ENCODE measurements at places on chromosomes 2 and 18.

GRCh38 chr2:231353469-231353868, 42.0 kb upstream of the B3GNT7 start:
- DNase-seq, result no peak

- DNase-seq, result no peak
Measured at GRCh38 chr2:190466819-190467446, 58.8 kb downstream of the MFSD6 start.

DNA sequence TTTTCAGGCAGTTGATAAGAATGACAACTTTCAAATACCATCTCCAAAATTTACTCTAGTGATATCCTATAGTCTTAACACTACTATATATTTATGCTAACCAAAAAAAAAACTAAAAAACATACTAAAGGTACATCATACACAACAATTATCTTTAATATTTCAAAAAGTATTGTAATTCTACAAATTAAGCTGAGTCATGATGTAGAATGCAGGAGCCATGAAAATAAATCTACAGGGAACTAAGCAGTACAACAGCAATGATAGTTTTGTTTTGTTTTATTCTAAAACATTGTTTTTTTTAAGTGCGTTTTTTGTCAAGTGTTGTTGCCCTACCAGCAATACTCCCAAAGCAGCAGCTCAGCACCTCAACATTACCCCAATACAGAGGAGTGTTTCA, 314.3 kb downstream of the FSIP2 start:
- no peak for DNase-seq

DNA sequence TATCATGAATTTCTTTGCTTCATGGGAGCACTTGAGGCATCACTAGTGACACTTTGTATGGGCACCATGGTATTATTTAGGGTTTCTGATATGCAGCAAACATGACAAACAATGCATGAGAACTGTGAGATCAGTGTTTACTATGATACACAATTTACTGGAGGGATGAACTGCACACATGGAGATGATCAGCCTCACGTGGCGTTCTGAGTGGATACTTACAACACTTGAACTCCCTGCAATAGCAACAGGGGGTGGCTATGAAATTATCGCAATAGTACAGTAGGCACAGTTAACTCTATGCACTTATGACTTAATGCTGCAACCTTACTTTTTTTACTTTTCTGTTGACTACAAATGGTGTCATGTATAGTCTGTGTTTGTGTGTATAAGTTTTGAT, 18.5 kb upstream of the UGT1A8 start:
- no peak for DNase-seq

- no peak for DNase-seq
Measured at GRCh38 chr2:208096080-208096479, 28.2 kb downstream of the CRYGD start.

DNA sequence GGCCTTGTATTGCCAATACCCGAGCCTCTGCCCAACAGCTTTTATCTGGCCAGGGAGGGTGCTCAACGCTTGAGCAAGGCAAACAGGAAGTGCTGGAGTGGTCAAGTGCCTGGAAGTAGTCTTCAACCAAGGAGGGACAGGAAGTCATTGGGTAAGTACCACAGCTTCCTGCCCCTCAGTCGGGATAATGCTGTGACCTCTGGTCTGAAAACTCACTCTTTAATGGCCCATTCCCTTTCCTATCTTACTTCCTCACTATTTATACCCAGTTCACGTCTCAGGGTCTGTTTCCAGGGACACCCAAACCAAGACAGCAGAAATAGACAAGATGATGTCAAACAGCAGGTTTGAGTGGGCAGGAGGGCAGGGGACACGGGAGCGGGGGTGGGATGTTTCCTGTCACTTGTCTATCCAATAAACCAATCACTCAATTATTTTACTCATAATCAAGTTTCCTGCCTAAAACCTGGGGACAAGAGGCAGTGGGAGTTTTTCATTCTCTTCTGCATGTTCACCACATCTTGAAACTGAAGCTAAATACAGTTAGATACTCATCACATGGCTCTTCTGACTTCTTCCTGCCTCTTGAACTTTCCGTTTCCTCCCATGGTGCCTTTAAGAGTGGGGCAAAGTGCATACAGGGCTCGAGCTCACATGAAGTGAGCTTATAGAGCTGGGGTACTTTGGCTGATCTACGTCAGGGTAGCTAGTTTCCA, 68.9 kb upstream of the CAB39 start:
- peak; percentile 62 for DNase-seq

DNA sequence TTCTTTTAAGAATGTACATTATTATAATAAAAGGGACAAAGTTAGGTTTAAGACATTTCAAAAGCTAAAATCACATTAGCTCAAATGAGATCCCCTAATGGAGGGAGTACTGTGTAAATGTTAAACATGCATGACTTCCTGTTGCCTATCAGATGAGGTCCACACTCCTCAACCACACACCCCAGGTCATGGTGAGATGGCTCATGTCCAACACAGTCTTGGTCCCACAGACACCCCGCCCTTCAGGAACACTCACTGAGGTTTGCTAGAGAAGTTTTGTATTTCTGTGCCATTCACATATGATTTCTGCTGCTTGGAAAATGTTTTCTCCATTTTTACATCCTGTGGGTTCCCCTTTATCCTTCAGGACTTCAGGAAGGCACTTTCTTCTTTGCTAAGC, 491.0 kb downstream of the SOX11 start:
- DNase-seq, result no peak

DNA sequence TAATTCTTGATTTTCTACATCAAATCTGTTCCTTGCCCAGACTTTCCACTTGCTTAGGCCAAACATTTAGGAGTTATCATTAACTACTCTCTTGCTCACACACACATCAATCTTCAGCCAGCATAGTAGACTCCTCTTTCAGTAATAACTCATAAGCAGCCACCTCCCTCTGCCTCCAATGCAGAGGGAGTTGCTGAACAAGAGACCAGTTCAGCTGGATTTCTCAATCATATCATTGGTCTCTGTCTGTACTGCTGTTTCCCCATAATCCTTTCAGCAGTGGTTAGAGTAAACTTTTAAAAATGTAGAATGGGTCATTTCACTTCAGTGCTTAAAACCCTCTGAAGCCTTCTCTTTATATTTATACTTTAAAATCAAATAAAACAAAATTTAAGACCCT, 112.9 kb downstream of the SLC39A10 start:
- DNase-seq, result no peak

DNA sequence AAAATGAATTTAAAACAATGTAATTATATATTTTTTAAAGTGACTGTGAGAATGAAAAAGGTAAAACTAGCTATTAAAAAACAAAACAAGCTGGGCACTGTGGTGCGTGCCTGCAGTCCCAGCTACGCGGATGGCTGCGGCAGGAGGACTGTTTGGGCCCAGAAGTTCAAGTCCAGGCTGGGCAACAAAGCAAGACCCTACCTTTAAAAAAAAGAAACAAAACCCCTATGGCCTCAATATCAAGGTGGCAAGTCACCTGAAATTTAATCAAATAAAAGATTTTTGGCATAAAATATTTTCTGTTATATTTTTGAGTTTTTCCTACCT, 46.9 kb upstream of the STRN start:
- no peak for DNase-seq

GRCh38 chr18:22538426-22538825, 120.7 kb upstream of the CTAGE1 start:
- DNase-seq, result no peak

GRCh38 chr2:134276381-134277172, 22.7 kb downstream of the MGAT5 start:
- DNase-seq, result no peak

DNA sequence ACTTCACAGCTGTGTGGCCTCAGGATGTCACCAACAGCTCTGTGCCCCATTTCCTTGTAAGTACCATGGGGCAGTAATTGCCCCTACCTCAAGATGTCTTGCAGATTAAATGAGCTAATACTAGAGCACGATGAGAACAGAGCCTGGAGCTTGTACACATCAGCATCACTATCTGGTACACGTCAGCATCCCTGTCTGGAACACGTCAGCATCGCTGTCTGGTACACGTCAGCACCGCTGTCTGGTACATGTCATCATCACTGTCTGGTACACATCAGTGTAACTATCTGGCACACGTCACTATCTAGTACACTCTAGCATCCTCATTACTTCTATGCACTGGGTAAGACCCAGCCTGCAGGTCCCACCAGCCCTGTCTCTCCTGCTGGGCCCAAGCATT, 37.2 kb downstream of the AQP12A start:
- DNase-seq, result no peak

GRCh38 chr18:12911025-12911928, 27.2 kb upstream of the PTPN2 start:
- peak; percentile 55 for DNase-seq

DNA sequence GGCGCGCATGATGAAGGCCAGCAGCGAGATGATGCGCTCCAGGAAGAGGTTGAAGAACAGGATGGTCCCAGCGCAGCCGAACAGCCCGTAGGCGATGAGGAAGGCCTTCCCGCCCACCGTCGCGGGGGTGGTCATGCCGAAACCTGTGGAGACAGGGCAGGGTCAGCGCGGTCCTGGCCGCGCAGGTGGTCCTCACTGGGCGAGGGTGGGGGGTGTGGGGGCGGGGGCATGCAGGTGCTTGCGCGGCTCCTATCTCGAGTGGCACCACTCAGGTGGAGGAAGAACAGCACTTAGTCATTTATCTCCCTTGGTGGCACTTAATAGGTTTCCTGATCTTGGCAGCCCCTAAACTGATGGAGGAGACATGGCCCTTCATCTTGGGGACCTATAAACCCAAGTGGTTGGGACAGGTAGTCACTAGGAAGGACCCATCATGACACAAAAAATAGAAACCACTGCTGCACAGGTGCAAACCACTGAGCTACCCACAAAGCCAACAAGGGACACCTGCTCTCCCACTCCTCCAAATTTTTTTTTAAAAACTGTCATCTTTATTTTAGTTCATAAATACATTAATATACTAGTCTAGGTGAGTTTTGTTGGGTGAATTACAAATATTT, 118.8 kb downstream of the MSH2 start:
- DNase-seq, result no peak

All from stimulated activated CD4-positive, alpha-beta T cell treated with anti-CD3 and anti-CD28 coated beads, Interleukin-12 subunit alpha, Interleukin-12 subunit beta, amount 100 ng/mL, for 24 hours (primary cell).